ENCODE measurements at places on chromosomes 11 and 22.
A peak's percentile ranks its signal among the peaks of the same experiment; 100 is the strongest.

DNA sequence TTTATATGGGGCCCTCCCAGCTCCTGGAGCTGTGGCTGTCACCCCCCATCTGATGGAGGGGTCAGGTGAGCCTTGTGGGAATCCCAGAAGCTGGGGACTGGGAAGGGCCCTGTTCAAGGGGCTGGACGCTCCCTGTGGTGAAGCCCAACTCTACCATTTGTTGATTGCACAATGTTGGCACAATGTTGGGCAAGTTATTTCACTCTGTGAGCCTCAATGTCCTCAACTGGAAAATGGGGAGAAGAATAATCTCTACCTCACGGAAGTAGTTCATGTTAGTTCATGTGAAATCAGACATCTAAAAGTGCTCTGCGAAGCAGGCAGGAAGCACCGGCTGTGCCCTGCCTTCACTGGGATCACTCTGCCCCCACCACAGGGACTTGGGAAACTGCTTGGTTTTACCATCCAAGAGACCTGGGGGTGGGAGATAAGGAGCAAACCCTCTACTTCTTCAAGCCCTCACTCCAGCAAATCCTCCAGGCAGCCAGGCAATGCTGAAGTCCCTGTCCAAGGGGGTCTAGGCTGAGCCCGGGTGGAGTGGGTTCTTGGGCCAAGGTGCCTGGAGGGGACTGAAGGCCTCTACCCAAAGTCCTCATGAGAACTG lies 715 bp upstream of the PRR5 start:
- DNase-seq, result no peak

GRCh38 chr11:65118097-65118837 lies 766 bp upstream of the ZNHIT2 start:
- DNase-seq, result no peak

- no peak for DNase-seq
These were observed 9.0 kb upstream of the KCNJ11 start for GRCh38 chr11:17397311-17398002.

DNA sequence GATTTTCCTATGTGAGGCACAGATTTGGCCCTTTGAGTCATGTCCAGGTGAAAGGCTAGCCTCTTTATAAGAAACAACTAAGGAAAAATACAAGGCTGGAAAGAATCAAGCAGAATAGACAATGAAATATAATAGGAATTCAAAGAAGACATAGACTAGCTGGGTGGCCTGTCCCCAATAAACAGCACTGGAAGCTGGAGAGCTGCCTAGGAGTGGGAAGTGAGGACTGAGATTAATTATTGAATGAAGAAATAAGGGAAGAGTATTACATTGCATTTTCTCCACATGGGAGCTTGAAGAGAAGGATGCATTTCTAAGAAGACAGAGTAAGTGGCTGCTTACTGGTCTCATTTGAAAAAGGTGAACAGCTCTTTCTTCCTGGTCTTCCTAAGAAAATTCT lies 100.0 kb downstream of the CCDC34 start:
- no peak for DNase-seq

DNA sequence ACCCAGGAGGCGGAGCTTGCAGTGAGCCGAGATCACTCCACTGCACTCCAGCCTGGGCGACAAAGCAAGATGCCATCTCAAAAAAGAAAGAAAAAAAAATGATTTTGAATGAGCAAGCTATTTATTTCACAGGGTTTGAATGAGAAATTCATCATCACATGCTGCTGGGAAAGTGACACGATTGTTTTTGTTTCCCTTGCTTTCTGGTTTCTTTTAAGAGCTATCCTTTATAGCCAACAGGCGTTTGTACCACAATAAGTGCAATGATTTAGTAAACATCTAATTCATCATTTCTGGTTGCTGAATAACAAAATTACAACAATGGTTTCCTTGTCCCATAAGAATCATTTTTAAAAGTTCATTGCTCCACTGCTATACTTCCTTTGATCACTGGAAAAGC lies 129.9 kb downstream of the GUCY1A2 start:
- DNase-seq, result no peak

- DNase-seq, result no peak
These were observed 40.9 kb upstream of the BLID start for GRCh38 chr11:122156940-122157382.

DNA sequence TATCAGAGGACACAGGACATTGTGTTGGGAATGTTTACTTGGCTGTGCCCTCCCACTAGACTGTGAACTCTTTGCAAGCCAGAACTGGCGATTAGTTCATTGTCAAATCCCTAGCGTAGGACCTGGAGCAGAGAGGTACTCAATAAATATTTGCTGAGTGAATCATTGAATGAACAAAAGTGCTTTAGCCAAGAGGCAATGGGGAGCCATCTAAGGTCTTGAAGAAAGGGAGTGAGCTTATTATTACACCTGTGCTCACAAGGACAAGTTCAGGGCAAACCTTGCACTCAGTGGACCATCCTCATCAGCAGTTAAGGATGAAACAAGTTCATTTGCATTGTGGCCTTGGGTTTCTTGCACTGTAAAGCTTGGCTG lies 1.1 kb upstream of the RASSF10 start:
- peak; percentile 75 for DNase-seq

DNA sequence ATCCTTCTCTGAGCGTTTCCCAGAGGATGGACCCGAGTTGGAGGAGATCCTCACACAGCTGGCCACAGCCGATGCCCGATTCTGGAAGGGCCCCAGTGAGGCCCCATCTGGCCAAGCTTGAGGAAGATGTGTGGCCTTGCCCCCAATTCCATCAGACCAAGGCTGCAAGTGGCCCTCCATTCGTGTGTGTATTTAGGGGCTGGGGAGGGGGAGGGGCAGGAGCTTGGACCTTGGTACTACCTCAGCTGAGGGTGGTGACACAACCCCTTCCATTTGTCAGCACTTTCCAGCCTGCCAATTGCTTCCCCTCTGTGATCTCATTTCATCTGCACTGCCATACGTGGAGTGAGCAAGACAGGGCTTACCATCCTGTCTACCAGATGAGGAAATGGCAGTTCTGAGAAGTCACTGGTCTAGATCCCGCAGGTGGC lies 1.3 kb upstream of the BBS1 start:
- no peak for DNase-seq

- DNase-seq, result peak; percentile 78
These were observed 55.1 kb downstream of the PACSIN2 start for GRCh38 chr22:42959576-42960509.

GRCh38 chr11:30914143-30914762 lies 328.1 kb upstream of the MPPED2 start:
- DNase-seq, result peak; percentile 52

All from stomach (tissue), 19 donors.